ENCODE measurements at places on chromosomes 2 and 18.

- DNase-seq = no peak
Measured at GRCh38 chr2:42916324-42916723, 123.9 kb upstream of the HAAO start.

- no peak for DNase-seq
Measured at GRCh38 chr18:45726603-45727002, 2.6 kb downstream of the SLC14A1 start.

DNA sequence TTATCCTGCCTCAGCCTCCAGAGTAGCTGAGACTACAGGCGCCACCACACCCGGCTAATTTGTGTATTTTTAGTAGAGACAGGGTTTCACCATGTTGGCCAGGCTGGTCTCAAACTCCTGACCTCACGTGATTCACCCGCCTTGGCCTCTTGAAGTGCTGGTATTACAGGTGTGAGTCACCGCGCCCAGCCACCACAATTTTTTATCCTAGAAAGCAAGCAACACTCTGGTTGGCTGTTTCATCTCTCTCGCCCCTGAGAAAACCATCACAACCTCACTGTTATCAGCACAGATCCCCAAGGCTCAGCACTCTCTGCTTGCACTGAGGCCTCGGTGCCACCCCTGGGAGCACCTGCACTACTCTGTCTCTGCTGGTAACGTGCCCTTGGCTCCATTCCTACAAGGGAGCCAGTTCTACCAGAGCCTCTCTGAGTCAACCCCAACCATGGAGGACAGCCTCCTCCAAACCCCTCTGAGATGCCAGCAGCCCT, 134.8 kb upstream of the AGAP1 start:
- DNase-seq = peak; percentile 12

- no peak for DNase-seq
Measured at GRCh38 chr2:97928591-97928990, 67.2 kb downstream of the TMEM131 start.

DNA sequence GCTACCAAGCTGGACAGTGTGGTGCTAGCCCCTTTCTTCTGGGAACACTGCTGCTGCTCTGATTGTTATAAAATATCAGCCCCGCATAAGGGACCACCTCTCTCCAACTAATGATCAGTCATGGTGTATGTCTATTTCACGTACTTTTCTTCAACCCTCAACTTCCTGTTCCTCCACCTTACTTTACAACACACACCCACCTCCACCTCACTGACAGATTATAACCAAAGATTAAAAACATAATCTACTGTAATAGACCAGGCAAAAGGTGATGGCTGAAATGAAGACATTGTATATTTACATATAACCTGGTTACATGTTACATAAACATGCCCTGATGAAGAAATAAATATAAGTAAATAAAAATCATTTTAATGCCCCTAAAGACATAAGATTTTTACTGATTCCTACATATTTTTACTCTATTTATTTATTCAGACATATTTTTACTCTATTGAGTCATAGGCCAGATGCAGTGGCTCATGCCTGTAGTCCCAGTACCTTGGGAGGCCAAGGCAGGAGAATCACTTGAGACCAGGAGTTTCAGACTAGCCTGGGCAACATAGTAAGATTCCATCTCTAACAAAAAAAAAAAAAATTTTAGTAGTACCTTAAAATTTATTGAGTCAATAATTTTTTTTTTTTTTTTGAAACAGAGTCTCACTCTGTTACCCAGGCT, 12.8 kb downstream of the STK39 start:
- DNase-seq = no peak

DNA sequence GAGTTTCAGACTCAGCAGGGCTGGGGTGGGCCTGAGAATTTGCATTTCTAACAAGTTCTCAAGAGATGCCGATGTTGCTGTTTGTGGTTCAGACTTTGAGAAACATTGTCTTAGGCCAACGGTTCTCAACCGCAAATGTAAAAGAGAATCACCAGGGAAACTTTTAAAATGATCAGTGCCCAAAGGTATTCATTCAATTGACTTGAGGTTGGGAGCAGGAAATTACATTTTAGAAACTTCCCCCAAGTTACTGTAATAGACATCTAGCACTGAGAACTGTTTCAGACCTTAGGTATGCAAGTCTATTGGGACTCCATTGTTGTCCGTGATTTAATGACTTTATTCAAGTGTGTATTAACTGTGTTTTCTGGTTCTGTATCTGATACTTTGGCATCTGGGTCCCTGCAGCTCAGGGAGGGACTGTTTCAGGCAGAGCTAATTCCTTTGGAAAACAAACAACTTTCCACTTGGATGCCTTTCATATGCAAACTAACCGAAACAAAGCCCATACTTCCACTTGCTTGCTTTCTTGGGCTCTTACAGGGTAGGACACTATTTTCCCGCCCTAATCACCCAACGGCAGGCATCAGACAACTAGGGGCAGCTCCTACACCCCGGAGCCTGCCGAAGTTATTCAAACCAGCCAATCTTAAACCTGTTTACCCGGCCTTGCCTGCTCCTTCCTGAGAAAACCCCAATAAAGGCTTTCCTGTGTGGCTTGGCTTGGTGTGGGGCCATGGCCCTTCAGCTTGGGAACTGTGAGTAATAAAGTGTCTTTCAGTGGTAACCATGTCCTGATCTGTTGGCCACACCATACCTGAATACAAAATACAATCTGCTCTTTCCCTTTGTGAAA, 97.6 kb downstream of the POLE4 start:
- peak; percentile 83 for DNase-seq

DNA sequence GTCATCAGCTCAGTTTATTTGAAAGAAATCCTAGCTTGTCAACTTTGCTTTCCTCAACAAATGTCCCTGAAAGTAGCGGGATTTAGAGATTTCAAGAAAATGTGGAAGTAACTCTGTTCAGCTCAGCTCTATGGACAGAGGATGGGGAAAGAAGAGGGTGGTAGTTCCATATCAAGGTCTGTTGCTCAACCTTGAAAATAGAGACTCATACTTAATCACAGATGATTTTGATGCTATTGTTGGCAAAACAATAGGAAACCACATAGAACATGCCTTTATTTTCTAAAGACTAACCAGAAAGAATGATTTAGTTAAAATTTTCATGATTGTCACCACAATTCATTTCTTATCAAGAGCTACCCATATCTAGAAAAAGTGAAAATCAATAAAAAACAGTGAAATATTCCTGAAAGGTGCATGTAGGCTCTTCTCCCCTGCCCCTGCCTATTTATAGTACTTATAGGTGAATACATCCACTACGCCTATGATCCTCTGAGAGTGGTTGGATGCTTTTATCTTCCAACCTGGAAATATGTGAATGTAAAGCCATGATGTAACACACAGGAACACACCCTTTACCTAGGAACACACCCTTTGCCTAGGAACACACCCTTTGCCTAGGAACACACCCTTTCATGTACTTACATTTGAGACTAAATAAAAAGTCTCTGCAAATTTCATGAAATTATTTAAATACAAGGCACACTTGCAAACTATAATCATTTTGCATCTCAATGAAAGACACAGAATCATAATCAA, 65.8 kb downstream of the ETAA1 start:
- no peak for DNase-seq

- peak; percentile 97 for DNase-seq
Measured at GRCh38 chr18:47930931-47931717, 665 bp upstream of the SMAD2 start.

DNA sequence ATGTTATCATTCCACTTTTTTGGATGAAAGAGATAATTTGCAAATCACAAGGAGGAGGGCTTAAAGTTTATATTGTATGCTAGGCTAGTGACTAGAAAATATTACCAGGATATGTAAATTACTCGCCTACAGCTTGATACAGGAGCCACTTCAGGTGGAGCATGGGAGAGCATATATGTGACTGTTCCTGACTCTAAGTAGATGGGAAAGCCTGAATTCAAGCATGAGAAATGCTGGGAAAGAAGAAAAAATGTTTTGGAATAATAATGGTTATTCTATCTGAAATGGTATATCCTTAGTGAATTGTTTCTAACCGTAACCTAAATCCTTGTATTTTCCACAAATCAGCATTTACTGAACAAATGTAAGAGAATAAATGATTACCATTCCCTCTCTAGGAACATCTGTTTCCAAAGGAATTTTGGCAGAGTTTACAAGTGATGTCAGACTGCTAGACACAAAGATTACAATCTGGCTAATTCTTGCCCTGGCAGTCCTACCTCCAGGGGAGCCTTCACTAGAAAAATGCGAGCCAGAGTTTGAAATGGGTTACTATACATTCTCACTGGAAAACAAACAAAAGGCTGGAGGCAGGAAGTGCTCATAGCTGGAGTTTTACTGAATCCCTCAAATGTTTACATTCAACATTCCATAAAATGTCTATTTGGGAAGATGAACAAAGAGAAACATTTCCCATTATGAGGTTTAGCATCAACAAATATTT, 129.4 kb upstream of the MAPRE2 start:
- peak; percentile 97 for DNase-seq

Data from fibroblast of upper back skin (primary cell).